ENCODE measurements at places on chromosomes 5 and 9.
A peak's percentile ranks its signal among the peaks of the same experiment; 100 is the strongest.

DNA sequence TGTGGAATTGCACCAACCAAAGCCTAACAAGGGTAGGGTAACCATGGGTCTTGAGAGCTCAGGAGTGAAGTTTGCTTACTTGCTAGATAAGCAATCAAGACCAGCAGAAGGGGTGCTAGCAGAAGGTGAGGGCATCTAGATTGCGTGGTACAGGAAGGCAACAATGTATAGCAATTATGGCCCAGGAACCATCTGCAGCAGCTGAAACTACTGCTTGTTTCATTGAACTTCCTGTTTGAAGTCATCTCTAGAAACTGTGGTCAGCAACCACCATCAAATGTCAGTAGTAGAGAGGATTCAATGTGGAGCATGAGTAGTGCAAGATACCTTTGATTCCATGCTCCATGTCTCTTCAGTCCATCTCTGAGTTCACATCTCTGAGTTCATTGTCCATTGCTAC is 462.1 kb upstream of the GRAMD2B start:
- no peak for DNase-seq

DNA sequence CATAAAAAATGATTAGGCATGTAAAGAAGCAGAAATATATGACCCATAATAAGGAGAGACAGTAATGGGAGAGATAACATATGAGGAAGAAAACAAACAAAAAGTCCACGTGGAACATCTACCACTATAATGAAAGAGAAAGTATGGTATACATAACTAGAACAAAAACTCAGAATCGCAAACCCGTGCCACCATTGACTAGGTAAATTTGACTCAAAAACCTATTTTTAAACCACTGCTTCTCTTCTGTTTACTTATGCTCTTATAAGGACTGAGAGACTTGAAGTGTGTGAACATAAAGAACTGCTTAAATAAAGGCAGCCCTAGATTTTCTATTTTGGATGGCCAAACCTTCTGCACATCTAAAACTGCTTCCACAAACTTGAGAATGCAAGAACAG is 330.7 kb downstream of the CAAP1 start:
- DNase-seq: no peak

- no peak for DNase-seq
These were observed 33.4 kb downstream of the SARDH start for GRCh38 chr9:133704711-133705181.

GRCh38 chr9:16268067-16268881 is 602.2 kb downstream of the BNC2 start:
- DNase-seq: peak; percentile 40

- DNase-seq: peak; percentile 20
These were observed 55.3 kb downstream of the RPS23 start for GRCh38 chr5:82222597-82223574.

- no peak for DNase-seq
These were observed 80.8 kb downstream of the NTNG2 start for GRCh38 chr9:132242621-132243155.

Measured in EH (cell line).